ENCODE measurements at places on chromosomes 4 and X.

DNA sequence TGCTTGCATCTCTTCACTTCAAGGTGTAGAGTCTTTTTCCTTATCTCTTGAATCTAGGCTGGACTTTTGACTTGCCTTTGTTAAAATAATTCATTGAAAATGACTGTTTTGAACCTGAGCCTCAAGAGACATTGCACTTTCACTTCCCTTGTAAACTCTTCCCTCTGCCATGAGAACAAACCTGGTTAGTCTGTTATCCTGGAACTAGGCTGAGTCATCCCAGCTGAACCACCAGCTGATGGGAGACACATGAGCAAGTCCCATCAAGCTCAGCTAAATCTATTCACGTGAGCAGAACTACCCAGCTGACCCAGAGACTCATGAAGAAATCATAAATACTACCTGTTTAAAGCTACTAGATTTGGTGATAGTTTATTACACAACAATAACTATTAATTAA is 202.3 kb upstream of the CENPE start:
- no peak for DNase-seq

DNA sequence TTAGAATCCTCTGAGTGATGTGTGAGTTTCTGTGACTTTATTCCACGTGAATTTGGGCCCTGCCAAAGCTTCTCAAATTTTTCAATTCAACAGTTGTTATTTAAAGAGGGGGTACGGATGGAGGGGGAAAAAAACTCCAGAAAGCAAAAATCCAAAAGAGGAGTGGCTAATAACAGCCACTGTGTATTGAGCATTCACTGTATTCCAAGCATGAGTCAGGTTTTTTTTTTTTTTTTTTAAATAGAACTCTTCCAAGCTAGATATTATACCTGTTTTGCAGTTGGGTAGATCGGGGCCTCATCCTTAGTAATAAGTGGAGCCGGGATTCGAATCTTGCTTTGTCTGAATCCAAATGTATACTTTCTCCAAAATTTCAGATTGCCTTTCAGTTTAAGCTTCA is 6.4 kb upstream of the RHOH start:
- DNase-seq, result no peak

GRCh38 chr4:13830449-13830848 is 202.9 kb upstream of the BOD1L1 start:
- no peak for DNase-seq

DNA sequence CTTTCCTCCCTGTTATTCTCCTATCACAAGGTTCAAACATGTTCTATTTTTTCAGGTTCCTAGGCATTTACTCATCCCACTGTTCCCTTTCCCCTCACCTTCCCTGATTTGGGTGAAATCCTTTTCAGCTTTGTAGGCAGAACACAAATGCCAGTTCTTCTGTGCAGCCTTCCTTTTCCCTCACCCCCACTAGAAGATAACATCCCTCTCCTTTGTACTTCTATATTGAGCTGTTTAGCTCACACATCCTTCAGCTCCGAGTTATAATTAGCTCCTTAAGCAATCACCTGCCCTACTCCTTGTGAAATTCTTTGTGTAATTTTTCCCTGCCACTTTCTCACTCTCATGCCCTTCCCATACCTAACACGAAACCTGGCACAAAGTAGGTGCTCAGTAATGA is 240.9 kb downstream of the AR start:
- no peak for DNase-seq

GRCh38 chr4:151559595-151559994 is 150.6 kb downstream of the FHIP1A start:
- no peak for DNase-seq

DNA sequence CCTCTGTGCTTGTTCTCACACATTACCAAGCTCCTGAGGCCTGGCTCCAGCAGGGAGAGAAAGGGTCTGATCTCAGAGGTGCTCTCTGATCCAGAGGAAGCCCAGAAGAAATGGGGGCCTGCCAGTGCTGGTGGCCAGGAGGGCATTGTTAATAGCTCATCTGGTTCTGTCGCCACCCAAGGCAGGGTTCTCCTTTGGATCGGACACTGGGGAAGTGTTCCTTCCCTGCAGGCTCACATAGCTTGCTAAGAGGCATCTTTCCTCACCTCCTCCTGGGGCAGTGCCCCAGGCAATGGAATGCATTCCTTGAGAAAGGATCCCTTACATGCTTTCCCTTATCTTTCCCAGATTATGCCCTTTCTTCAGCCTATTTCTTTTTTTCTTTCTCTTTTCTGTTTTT is 53.8 kb downstream of the RBM47 start:
- no peak for DNase-seq

DNA sequence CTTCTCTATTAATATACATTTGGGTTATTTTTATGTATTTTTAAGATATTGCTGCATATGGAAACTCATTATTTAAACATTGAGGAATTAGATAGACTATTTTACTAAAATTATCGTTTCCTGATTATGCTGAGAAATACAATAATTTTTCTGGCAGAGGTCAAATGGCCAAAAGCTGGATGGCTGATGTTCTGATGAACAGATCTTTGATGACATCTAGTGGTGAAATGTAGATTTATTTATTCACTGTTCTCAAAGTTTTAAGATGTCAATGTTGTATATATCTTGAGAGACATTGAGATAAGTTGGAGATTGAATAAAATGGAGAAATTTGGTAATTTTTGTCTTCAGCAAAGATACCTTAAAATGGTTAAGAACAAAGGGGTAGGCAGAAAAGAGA is 96.2 kb downstream of the UGT8 start:
- no peak for DNase-seq

DNA sequence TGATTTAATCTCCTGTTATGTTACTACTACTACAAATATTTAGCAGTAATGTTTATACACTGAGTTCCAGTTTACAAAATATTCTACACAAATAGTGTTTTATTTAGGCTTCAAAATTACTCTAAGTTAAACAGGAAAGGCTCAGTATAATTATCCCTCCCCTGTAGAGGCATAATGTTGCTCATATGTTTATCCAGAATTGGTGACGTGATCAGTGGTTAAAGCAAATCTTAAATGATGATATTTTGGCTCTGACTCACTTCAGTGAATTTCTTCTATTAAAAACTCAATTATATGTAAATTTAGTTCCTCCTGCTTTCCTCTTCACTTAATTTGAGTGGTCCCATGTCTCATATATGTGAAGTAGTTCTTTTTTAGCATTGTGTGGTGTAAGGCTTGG is 438.5 kb downstream of the ADGRL3 start:
- no peak for DNase-seq

DNA sequence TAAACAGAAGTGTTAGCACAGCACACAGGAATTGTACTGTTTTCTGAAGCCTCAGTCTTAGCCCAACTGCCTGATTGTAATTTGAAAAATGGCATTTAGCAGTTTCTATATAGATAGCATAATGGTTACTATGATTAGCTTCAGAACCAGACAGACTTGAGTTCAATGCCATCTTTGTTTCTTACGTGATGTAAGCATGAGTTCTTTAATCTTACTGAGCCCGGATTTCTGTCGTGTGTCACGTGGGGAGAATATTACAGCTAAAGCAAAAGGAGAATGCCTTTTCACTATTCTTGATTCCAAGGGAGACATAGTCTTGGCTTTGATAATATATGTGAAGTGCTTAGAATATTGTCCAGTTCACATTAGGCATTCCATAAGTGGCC is 407.3 kb downstream of the STIM2 start:
- DNase-seq, result no peak

GRCh38 chr4:14446904-14447303 is 555.4 kb upstream of the CPEB2 start:
- DNase-seq, result no peak

DNA sequence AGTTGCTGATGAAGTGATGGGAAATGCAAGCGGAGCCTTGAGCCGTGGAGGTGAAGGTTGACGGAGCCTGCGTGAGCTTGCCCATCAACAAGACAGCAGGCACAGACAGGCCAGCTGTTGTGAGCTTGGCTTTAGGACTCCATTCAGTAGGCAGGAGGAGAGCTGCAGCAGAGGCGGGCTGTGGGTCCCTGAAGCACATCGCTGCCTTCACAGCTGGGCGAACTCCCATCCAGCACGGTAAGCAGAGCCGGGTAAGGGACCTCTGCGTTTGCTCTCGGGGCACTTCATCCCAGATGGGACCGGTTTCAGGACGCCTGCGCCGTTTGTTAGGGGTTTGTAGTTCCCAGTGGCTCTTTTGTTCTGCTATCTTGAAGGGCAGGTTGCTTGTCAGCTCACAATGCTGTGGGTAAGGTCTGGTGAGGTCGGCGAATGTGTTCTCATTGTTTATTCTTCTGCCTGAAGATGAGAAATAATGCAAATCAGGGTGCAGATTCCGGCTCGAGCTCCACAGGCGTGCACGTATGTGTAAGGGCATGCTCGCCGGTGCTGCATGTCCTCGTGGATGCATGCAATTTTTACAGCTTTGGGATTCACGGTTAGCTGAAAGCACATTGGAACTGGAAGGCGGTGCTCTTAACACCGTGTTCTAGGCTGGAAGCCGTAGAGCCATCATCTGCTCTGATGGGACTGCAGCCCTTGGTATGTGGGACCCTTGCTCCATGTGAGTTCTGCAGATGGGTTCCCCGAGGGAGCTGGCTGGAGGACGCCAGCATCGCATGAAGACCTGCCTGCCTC is 54.6 kb upstream of the CLDN34 start:
- DNase-seq, result peak; percentile 57

DNA sequence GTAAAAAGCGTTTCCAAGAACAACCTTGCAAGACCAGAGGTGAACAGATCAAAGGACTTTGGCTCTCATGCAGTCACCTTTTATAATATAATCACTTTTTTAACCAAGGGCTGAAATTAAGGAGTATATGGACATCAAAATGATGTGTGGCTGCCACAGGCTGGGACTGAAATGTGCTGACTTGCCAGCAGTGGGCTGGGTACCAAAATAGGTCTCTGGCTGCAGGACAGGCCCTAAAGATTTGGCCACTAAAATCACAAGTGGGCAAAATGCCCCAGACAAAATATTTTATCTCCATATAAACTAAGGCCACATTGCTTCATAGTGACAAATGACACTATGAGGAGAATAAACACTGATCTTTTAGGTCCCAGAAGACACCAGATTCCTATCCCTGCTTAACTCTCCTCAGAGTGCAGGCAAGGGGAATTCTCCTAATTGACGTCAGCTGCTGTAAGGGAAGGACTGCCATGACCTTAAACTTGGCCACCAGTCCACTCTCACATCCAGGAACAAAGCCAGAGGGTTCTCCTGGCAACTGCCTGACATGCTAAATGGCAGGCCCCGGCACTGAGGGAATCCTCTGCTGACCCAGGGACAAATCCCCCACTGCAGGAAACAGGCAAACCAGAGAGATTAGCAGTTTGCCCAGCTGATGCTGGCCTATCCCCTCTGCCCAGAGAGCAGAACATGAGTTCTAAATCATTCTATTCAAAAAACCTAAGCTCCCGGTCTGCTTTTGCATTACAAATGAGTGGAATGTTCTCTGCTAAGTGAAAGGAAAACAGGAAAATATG is 155.8 kb downstream of the PPP3CA start:
- DNase-seq, result peak; percentile 68

DNA sequence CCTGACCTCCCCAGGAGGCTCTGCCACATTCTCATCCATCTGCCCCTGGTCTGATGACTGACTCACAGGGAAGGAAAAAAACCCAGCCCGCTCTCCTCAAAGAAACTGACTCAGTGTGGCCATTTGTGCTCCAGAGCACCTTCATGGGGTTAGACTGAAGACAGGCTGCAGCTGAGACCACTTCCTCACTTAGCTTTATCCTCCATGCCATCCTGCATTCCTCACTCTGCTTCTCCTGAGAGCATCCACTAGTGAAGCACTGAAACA is 35.9 kb upstream of the HPSE start:
- DNase-seq, result no peak

DNA sequence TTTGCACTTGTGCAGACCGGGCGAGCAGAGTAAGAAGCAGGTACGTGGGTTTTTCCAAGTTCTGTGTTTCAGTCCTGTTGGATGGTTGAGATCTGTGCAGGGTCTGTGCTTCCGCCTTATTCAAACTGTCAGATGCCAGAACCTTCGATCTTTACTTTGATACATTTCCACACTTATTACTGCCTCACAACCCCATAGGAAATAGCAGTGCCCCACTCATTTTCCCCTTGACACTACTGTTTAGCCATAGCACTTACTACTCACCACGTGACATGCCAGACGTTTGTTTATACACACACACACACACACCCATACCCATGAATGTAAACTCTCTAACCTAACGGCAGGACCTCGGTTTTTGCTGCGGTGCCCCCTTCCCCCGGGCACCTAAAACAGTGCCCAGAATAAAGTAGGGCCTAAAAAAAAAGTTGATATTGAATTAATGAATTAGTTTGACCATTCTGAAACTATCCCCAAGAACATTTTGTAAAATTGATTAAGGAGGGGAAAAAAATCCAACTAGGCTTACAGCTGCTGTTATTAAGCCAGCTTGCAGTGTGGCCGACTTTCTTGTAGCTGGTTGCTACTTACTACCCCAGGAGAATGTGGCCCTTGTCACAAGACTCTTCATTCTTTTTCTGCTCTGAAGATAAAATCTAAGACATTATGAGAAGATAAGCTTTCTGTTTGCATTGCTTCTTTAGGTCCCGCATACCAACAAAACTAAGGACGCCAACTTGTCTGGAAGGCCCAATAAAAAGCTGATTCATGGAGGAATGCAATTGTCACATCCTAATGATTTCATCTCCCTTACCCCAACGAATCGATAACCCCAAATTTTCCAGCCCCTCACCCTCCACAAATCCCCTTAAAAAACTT is 704 bp upstream of the SEPSECS start:
- DNase-seq, result no peak

DNA sequence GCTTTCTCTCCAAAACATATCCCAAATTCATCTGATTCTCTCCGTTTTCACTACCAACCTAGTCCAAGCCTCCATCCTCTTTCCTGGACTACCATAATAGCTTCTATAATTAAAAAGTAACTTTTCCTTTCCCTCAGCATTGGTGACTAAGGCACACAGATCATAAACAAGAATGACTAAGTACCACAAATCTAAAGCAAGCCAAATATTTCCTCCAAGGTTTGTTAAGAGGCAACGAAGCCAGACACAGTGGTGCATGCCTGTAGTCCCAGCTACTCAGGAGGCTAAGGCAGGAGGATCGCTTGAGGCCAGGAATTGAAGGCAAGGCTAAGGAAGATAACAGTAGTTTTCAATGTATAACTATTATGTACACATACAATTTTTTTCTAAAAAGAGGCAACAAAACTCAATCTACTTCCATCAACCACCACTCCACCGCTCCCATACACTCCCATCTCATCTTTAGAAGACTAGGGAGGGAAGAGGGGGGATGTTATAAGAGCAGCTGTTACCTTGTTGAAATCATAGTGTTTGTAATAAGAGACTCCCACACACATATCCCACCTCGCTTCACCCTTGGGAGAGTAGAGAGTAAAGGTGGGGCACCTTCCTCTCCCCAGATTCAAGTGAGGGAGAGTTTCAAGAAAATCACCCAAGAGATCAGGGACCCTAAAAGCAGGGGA is 4.2 kb upstream of the JCHAIN start:
- no peak for DNase-seq
